NT2/D1 (cell line): ENCODE measurements at places on chromosomes 2 and 18.
A peak's percentile ranks its signal among the peaks of the same experiment; 100 is the strongest.

DNA sequence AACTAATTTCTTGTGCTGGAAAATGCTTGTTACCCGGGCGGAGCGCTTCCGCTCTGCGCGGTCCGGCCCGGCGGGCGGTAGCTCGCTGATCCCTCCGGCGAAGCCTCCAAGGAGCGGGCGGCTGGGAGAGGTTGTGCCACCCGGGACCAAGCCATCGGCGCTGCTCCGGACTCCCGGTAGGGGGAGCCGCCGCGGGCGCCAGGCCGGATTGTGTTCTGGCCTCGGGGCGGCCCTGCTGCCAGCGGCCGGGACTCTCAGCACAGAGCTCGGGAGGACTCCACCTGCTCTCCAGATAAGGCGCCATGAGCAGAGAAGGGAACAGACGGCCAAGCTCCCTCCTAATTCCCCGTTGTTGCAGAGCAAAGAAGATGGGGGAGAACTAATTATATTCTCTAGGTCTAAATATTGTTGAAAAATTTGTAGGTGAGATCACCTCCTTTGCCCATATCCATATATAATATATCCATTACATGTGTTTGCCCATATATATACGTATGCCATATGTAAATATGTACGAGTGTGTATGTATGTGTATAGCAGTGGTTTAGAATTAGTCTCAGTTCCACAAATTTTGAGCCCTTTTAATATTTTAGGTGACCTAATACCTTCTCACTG, 13.8 kb upstream of the SATB2 start:
- DNase-seq = peak; percentile 70

GRCh38 chr18:75290737-75291358, 80.3 kb downstream of the TSHZ1 start:
- no peak for DNase-seq

GRCh38 chr2:113137827-113138226, 10.4 kb downstream of the IL1RN start:
- DNase-seq = no peak

- DNase-seq = no peak
These were observed 10.5 kb upstream of the TMSB10 start for GRCh38 chr2:84894758-84895520.

- no peak for DNase-seq
These were observed 38.4 kb upstream of the GMCL1 start for GRCh38 chr2:69791045-69791444.

DNA sequence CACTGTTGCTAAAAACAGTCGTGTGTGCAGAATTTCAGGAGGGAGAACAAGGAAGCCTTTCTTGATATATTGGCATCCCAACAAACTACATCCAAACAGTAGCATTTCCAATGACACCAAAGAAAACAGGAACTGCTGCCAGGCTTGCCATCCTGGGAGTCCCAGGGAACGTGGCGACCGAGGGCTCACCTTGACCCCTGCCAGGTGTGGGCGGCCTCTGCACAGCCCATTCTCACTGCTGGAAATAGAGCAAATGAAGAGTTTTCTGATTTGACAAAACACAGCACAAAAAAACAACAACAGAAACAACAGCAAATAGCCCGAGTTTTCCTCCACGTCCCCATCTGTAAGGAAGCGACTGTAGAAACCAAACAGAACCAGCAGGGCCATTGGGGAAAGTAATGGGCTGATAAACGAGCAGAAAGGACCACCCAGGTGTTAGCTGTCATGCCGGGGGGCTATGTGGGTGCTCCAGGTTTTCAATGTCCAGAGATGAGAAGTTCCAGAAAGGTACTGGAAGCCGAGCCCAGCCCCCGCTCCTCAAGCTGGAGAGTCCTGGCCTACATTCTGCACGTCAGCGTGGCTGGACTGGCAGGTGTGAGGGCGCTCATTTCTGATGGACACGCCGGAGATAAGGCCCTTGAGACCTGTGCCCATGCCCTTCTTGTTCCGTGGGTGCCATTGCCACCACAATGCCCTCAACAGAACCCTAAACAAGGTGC, 80.8 kb downstream of the TWIST2 start:
- DNase-seq = no peak

- DNase-seq = no peak
These were observed 100.6 kb downstream of the MYO1B start for GRCh38 chr2:191345788-191346187.

DNA sequence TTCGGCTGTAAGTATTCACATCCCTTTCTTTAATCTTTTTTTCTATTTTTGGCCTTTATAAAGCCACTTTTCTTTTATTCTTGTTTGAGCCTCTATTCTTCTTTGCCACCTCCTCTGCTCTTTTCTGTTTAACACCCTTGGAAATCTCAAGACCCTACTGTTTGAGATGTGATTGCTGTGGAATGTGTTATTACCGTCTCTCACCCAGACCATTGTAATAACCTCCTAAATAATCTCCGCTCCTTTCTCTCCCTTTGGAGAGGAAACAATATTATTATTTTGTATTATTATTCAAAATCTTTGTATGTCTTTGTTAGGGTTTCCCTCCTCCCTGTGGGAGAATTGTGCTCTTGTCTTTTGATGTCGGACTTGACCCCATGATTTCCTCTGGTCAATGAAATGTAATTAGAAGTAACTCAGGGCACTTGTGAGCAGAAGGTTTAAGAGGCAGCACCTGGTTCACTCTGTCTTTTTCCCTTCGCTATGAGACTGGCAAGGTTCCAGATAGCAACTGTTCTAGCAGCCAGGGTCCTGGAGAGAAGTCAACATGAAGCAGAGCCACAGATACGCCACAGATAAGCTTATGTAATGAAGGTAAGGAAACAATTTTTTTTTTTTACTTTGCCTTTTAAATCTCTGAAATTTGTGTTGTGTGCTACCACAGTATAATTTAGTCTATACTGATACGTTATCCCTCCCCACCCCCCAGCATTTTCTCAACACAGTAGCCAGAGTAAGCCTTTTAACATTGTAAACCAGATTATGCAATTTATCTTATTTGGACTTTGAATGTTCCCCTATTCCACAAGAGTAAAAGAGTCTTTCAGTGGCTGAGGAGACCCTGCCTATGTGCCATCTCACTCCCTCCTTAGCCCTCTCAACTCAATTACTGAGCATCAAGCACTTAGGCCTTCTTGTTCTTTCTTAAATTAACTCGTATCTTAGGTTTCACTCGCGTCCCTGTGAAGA, 601.2 kb upstream of the ZNF804A start:
- no peak for DNase-seq

DNA sequence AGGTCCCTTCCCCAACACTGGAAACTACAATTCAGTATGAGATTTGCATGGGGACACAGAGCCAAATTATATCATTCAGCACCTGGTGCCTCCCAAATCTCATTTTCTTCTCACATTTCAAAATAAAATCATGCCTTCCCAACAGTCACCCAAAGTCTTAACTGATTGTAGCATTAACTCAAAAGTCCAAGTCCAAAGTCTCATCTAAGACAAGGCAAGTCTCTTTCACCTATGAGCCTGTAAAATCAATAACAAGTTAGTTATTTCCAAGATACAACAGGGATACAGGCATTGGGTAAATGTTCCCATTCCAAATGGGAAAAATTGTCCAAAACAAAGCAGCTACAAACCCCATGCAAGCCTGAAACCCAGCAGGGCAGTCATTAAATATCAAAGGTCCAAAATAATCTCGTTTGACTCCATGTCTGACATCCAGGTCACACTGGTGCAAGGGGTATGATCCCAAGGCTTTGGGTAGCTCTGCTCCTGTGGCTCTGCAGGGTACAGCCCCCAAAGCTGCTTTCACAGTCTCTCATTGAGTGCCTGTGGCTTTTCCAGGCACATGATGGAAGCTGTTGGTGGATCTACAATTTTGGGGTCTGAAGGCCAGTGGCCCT, 1370.1 kb upstream of the DDX18 start:
- DNase-seq = no peak

- DNase-seq = no peak
These were observed 41.3 kb upstream of the YPEL5 start for GRCh38 chr2:30105556-30105955.

DNA sequence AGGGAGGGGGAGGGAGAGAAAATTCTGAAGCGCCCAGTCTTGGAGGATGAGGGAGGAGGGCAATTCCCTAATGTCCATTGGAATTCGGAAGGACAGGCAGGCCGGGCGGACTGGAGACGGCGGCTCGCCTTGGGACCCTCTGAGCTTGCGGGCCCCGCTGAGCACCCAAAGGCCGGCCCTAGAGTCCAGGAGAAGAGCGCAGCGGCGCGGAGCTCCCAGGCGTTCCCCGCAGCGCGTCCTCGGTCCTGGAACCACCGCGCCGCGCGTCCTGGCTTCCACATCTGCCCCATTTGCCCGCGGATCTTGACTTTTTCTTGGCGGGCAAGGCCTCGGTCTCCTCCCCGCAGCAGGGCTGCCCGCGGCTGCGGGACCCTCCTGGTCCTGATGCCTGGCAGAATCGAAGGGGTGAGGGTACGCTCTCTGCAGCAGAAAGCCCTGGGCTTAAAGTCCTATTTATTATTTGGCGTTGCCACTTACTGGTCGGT, 675 bp upstream of the MLPH start:
- no peak for DNase-seq

- no peak for DNase-seq
These were observed 151.9 kb upstream of the PELI1 start for GRCh38 chr2:64296140-64296480.

DNA sequence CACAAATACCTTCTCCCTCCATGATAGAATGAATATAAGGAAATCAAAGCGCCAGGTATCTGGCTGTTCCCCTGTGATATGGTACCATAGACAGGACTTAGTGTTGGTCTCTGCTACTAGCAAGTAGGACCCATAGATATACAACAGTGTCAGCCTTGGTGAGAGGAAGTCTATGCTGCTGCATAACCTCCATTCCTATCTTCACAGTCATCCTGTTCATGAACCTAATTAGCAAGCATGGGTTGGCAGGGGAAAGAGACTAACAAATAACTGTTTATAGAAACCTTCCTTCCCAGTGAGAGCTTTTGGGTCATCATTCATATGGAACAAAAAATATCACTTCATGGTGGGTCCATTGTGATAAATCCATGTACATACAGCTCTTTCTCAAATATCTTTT, 188.9 kb upstream of the FAM98A start:
- no peak for DNase-seq

DNA sequence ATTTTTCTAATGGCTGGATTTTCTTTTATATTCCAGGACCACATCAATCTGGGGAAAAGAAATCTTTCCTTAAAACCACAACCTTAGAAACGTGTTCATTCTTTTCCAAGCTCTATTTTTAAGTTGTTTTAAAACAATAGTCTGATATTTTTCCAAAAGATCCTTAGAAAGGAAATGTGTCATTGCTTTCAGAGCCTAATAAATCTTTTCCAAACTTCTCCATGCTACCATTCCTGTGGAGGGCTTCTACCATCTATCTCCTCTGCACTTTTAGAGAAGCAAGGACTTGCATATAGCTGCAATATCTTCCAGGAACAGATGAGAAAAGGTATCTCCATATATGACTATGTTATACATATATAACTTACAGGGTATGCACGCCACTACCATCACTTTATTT, 21.2 kb downstream of the WDFY1 start:
- no peak for DNase-seq

DNA sequence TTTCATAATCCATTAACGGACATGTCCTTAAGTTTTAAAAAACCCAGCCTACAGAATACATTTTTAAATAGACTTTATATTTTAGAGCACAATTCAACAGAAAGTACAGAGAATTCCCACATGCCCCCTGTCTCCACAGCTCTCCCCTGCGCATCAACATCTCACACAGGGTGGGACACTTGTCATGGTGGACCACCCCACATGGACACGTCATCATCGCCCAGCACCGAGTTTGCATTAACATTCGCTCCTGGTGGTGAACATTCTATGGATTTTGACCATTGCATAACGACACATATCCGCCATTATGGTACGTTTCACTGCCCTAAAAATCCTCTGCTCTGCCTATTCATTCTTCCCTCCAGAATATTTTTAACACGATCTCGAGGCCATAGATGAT, 1.1 kb upstream of the KCNF1 start:
- DNase-seq = no peak

DNA sequence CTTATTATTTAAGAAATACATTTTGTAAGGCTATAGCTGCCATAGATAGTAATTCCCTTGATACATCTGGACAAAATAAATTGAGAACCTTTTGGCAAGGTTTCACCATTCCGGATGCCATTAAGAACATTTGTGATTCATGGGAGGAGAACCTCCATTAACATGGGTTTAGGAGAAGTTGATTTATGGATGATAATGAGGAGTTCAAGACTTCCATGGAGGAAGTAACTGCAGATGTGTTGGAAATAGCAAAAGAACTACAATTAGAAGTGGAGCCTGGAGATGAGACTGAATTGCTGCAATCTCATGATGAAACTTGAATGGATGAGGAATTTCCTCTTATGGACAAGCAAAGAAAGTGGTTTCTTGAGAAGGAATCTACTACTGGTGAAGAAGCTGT, 17.3 kb downstream of the PHLPP1 start:
- no peak for DNase-seq

- no peak for DNase-seq
These were observed 238.4 kb downstream of the ZEB2 start for GRCh38 chr2:144281476-144281875.

DNA sequence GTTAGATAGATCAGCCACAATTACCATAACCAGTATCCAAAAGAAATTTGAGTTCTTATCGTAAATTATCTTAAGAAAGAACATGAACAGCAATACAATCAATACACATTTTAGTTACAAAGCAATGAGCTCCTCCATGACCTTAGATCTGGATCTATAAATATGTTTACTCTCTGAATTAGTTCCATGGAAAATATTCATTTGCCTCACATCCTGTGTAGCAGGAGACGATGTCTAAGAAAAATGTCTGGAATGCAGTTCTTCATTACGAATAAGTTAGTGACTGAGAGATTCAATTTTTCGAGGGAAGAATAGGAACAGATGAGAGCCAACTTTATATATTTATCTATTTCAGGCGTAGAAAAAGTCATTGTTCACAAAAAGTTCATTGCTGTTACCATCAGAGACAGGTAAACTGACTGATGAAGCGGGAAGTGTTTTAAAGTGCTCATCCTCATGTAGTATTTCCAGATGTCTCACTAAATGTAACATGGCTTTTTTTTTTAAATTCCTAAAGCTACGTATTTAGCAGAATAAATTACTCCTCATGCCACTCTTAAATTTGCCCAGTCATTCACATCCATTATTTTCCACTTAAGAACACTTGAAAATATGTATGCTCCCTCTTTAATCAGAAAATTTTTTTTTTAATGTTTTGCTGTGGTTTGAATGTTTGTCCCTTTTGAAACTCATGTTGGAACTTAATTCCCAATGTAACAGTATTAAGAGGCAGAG, 106.5 kb upstream of the SCN1A start:
- no peak for DNase-seq
